ENCODE measurements at places on chromosomes 13 and 19.

- DNase-seq, result no peak
These were observed 38.9 kb upstream of the NPAS1 start for GRCh38 chr19:46980761-46981160.

GRCh38 chr19:47503826-47504150, 11.1 kb downstream of the NAPA start:
- DNase-seq, result no peak

DNA sequence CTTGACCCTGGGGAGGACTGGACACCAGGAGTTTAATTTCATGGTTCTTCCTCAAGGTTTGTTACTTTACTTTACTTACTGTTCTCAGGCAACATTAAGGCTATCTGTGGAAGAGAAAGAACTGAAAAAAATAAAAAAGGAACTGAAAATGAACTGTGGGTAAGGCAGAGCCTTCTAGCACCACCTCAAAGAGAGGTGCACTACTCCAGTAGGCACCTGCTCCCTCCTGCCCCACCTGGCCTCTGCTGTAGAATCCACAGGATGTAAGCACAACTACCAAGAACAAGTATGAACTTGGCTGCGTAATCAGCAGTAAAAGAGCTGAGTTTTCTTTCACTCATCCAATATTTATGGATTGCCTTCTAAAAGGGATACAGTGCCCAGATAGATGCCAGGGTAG, 12.2 kb downstream of the ZNF112 start:
- no peak for DNase-seq

DNA sequence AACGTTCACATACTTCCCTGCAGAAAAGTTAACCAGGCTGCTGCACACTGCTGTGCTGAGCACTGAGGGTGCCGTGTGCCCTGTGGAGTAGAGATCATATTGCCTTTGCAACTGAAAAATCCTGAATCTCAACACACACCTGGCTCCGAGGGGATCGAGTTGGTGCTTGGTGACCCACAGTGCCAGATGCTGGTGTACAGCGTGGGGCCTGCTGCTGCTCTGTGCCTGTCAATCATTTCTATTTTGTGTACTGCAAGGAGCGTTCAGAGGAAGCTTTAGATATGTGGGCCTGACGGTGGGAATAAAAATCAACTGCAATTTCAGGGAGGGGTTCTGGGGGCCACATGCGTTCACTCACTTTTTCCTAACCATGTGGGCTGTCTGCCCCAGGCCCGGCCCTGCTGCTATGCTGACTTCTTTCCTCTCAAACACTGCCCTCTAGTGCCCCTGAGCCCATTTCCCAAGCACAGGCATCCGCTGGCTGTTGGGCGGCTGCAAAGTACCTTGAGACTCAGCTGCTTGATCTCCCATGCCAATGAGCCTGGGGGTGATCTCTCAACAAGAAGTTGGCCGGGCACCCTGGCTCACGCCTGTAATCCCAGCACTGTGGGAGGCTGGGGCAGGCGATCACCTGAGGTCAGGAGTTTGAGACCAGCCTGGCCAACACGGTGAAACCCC, 9.7 kb upstream of the LENG8 start:
- no peak for DNase-seq

GRCh38 chr13:28976636-28977035, 156.5 kb downstream of the MTUS2 start:
- DNase-seq, result no peak

DNA sequence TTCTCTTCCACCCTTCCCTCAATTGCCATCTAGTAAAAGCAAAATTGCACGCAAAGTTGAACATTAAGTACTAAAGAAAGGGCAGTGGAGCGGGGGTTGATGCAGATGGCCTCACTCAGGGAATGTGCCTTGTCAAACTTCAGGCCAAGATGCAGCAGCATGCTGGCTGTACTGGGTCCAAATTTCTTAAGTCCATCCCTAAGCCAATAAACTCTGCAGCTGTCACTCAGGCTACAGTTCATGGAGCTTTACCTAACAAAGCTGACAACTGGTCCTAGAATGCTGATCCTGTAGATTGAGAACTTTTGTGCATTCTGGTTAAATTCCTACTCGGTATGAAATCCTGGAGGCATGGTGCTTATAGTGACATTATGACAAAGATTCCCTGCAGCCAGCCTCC, 88.4 kb downstream of the FOXO1 start:
- no peak for DNase-seq

GRCh38 chr13:98751861-98752466, 508 bp downstream of the SLC15A1 start:
- DNase-seq, result no peak

DNA sequence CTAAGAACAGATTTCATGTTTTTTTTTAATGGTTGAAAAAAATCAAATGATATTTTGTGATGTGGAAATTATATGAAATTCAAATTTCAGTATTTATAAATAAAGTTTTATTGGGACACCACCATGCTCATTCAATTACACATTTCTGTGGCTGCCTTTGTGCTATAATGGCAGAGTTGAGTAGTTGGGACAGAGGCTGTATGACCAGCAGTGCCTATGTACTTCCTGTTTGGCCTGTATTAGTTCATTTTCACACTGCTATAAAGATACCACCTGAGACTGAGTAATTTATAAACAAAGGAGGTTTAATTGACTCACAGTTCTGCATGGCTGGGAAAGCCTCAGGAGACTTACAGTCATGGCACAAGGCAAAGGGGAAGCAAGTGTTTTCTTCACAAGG, 33.6 kb downstream of the AKAP11 start:
- DNase-seq, result no peak

GRCh38 chr13:56953965-56954364, 186.8 kb upstream of the PRR20A start:
- DNase-seq, result no peak

GRCh38 chr13:30429235-30429634, 6.9 kb downstream of the UBE2L5 start:
- no peak for DNase-seq

DNA sequence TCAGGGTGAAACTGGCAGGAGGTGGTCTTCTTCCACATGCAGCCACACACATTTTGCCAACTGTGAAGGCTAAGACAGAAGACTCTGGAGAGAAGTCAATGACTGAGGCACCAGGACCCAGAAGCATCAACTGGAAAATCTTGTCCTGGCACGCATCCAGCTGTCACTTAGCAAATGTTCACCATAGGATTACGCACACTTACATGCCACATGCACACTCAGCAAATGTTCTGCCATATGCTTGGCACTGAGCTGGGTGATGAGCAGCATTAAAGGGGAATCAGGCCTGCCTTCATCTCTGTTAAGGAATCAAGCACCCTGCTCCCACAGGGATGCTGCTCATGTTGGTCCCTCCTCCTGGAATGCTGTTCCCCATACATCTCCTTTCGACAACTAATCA, 5.1 kb downstream of the ZNF599 start:
- no peak for DNase-seq

All from stimulated activated CD8-positive, alpha-beta memory T cell treated with anti-CD3 and anti-CD28 coated beads, Interleukin-7, amount 100 ng/mL, for 24 hours (primary cell).